ENCODE measurements at places on chromosomes 3 and 15.

DNA sequence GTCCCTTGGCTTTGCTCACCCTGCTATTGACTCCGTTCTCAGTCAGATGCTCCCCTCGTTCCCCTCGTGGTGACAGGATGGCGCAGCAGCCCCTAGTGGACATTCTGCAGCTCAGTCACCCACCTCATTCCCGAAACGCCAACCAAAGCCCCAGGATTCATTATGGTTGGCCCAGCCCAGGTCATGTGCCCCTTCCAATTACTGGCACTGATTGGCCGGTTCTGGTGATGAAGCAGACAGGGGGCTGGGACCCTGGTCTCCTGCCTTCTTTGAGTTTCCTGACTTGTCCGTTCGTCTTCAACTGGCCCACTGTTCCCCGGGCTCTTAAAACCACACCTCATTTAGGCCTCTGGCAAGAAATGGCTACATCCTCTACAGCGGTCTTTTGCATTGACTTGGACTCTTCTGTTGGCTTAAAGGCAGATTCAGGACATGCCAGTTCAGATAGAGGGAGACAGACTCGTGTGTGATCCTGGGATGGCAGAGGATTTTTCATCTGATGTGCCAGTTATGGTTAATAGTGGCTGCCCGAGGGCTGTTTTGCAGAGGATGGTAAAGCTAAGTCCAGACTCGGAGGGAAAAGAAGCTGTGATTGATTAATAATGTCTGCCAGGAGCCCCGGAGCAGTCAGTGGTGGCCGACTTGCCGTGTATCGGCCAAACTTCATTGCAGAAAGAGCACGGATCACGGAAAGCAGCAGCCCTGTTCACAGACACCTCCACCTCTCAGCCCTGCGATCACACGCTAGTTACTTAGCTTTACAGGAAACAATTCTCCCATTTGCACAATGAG lies 37.8 kb downstream of the LSM3 start:
- no peak for DNase-seq

GRCh38 chr15:68389936-68390817 lies 41.8 kb downstream of the ITGA11 start:
- no peak for DNase-seq

- DNase-seq, result no peak
Measured at GRCh38 chr3:156973954-156974353, 147.8 kb downstream of the LEKR1 start.

- DNase-seq, result peak; percentile 18
Measured at GRCh38 chr3:166837535-166837934, 542.6 kb downstream of the ZBBX start.

DNA sequence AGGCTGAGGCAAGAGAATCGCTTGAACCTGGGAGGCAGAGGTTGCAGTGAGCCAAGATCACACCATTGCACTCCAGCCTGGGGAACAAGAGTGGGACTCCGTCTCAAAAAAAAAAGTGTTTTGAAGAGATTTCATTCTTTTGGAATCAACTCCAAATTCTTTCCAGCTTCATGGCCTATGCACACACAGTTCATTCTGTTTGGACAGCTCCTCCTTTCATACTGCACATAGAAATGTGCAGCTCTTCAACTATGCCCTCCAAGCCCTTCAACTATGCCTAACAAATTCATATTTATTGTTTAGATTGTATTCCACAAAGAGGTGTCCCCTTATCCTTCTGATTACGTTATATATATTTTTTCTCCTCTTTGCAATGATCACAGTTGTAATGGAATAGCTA lies 4.2 kb downstream of the TP53BP1 start:
- no peak for DNase-seq

DNA sequence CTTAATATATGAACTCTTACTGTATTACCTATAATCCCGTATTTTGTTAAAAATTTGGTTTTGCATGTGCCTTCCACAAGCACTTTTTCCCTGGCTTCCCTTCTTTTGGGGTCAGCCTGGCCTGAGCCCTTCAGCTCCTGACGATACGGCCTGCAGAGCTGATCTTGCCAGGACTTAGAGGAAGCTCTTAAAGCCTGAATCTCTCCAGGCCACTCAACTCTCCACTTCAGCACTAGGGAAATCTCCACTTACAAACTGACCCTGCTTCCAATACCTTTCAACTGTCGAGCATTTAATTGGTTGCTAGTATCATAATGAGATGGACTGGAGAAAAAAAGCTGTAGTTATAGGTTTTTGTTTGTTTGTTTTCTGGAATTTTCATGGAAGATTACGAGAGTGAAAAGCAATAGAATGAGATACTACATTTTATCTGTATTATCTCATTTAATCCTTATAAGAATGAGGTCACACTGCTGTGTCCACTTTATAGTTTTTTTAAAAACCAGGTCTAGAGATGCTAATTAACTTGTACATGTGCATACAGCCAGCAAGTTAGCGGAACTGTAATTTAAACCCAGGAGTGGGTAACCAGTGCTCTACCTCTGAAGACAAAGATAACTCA lies 54.8 kb downstream of the ZBTB38 start:
- no peak for DNase-seq

DNA sequence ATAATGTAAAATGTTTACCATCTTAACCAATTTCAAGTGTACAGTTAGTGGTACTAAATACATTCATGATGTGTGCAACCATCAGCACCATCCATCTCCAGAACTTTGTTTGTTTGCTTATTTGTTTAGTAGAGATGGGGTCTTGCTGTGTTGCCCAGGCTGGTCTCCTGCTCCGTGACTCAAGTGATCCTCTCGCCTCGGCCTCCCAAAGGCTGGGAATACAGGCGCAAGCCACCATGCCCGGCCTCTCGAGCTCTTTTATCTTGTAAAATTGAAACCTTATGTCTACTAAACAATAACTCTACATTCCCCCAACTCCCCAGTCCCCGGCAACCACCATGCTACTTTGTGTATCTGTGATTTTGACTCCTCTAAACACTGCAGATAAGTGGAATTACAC lies 31.9 kb downstream of the FBXO45 start:
- DNase-seq, result no peak

GRCh38 chr15:76056931-76057330 lies 2.9 kb upstream of the TMEM266 start:
- DNase-seq, result no peak

- DNase-seq, result no peak
Measured at GRCh38 chr3:73004316-73004715, 7.7 kb downstream of the PPP4R2 start.

DNA sequence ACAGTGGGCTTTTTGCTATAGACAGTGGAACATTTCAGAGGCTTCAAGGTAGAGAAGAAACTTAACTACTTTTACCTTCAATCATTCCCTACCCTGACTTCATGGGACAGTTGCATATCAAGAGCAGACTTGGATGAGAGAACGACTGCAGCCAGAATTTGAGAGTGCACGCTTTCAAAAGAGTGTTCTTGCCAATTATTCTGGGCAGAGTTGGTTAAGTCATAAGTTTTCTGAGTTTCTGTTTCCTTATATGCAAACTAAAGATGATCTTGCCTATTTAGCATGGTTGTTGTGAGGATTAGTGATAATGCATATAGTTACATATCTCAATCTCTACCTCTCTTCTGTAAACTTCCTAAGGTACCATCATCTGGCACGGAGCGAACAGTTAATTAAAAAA lies 7.6 kb downstream of the SLC9A9 start:
- no peak for DNase-seq

DNA sequence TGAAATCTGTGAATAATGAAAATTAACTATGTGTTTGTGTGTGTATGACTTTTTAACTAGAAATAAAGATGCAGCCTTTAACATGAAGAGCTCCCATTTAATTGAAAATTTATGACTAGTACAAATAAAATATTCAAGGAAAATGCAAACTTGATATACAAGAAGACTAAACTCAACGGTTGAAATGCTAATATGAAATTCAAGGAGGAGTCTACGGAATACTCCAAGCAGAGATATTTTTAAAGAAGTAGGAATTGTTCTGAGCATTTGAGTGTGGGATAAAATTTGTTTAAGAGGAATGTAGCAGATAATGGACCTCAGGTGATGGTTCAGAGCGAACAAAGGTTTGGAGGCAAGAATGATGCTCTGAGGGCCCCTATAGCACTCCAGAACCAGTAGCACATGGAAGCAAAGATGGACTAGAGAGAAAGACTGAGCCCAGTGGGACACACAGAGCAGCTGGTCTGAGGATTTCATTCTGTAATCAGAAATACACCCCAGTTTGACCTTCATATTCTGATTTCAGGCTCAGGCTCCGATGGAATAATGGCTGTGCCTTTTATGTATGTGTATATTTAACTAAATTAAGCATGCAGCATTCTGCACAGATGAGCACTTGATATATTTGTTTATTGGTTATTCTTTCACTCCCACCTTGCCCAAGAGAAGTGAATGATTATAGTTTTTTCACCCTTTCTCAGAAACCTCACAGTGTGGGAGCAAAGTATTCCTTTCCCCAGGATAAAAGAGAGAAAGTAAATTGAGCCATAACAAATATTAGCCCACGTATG lies 227.1 kb downstream of the ZPLD1 start:
- DNase-seq, result no peak

- no peak for DNase-seq
Measured at GRCh38 chr3:177349384-177349783, 152.1 kb upstream of the TBL1XR1 start.

DNA sequence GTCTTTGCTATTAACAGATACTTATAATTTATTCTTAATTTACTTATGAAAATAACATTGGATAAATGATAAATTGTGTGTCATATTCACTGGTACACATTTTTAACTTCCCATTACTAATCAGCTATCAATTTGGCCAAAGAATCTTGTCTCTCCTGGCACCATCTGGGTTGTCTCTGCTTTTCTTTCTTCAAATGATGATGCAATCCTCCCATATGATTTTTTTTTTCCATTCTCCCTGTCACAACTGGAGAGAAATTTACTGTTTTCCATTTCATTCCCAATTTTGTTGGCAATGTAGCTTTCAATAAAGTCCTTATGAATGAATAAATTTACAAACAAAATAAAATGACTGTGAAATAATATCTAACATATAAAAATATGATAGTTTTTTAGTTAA lies 743.7 kb upstream of the EPHA6 start:
- DNase-seq, result no peak

DNA sequence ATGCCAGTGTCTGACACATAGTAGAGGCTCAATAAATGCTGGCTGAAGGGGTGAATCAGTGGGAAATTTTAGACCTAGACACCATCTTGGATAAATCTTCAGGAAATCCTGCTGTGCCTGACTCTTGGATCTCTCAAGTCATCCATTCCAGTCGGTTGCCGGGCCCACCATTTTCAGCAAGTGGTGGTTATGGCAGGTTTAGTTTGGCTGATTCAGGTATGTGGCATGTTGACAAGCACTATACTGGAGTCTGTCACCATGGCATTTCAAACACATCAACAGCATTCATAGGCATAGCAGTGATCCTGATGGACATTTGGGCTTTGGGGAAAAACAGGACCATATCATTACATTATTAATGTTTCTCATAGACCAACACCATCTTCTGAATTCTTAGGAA lies 25.7 kb upstream of the APH1B start:
- no peak for DNase-seq

DNA sequence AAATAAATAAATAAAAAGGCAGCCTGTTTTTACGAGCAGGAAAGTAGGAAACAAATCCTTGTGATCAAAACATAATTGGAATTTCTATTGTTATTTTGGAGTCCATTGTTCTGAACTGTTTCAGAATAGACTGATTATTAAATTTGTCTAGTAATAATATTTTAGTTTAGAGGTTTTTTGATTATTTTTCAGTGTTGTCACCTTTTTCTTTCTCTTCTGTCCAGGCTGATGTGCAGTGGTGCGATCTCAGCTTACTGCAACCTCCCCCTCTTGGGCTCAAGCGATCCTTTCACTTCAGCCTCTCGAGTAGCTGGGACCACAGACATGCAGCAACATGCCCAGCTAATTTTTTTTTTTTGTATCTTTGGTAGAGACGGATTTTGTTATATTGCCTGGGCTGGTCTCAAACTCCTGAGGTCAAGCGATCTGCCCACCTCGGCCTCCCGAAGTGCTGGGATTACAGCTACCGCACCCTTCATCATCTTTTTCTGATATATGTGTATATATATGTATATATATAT lies 38.0 kb downstream of the KAT2B start:
- DNase-seq, result no peak

DNA sequence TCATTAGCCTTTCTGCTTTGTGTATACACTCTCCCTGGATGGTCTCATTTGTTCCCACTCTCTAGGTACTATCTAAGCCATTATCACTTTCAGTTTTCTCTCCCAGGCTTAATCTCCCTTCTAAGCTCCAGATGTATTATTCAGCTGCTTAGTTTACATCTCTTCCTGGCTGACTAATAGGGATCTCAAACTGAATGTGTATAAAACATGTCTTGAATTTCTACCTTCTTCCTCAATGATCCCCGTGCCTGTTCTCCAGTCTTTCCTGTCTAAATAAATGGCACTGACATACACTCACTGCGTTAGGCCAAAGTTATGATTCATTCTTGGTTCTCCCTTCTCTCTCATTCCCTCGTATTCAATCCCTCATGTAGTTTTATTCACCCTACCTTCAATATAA lies 127.3 kb downstream of the NR2F2 start:
- DNase-seq, result no peak

GRCh38 chr3:88321363-88322050 lies 171.7 kb downstream of the C3orf38 start:
- DNase-seq, result no peak

Measured in NCI-H1694 treated with DMSO at 0.1 percent for 48 hours (cell line).